ENCODE measurements at places on chromosomes 1 and 21.

DNA sequence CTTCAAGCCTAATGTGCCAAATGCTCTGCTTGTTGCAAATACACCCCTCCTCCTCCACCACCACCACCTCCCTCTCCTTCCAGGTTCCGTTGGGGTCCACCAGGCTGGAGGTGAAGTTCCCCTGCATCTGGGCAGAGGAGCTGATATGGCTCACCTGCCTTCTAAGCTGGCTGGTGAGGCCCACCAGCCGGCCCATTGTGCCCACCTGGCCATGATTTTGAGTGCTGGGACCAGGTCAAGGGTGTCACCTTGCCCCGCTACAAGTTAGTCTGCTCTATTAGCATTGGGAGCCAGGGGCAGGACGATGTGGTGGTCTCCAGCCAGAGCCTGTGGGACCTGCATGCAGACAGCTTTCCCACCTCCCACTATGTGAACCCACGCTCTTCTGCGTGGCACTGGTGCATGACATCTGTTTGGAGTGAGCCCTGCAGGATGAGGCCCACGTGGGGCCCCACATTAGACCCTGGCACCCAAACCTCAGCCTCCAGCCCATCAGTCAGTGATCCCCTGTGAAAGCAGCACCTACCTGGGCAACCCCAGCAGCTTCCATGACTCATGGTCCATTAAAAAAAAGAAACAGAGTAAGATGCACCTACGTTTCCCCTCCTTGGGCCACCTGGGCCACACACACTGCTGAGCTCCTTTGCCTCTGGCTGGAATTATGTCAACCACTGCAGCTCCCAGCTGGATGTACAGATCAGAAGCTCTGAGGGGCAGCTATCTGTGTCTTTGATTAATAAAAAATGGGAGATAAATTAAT, 15.6 kb upstream of the CDCP2 start:
- DNase-seq: no peak

GRCh38 chr1:156684227-156684782, 7.1 kb upstream of the NES start:
- DNase-seq: no peak

DNA sequence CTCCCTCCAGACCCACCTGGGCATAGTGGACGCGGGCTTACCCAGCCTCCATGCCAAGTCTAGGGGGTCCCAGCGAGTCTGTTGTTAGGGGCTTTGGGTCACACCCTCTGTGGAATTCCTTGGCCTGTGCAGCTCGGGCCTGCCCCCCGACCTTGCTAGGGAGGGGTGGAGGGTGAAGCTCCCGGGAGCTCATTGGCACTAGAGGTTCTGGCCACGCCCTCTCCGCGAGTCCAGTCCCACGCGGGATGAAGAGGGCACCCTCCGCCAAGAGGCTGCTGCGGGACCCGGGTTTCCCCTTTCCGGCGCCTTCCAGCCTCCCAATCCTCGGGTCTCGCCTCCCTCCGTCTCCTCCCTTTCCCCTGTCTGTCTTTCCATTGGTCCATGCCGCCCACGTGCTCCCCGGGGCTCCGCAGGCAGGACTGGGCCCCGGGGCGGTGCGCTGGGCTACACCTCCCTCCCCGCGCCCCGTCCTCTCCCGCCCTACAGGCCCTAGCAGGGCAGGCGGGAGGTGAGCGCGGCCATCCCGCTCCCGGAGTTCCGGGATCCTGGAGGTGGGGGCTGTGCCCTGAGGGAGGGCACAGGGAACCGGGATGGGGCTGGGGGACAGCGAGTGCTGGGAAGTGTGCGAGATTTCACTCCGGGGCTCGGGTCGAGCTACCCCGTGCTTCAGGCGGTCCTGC, 3.5 kb downstream of the RUSC1 start:
- peak; percentile 90 for DNase-seq

DNA sequence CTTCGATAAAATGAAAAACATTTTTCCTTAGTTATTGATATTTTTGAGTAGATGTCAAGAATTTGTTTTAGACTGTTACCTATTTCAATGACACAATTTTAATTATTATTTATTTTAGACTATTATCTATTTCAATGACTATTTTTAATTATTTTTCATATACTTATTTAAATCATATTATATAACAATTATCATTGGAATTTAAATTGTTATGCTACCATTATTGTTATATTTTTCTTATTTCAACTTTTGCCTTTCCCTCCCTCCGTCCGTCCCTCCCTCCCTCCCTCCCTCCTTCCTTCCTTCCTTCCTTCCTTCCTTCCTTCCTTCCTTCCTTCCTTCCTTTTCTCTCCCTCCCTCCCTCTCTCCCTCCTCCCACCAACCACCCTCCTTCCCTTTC, 229.3 kb downstream of the GRIK1 start:
- DNase-seq: no peak

GRCh38 chr1:207897188-207897587, 13.7 kb downstream of the CD34 start:
- DNase-seq: no peak

- no peak for DNase-seq
Observed at GRCh38 chr1:60342569-60342968, 269.0 kb upstream of the C1orf87 start.

- DNase-seq: no peak
Observed at GRCh38 chr21:14210738-14211137, at the start of gene LIPI. Gene LIPI (minus strand): TSS chr21:14210955. CDS start chr21:14210845, 110 bp downstream.

DNA sequence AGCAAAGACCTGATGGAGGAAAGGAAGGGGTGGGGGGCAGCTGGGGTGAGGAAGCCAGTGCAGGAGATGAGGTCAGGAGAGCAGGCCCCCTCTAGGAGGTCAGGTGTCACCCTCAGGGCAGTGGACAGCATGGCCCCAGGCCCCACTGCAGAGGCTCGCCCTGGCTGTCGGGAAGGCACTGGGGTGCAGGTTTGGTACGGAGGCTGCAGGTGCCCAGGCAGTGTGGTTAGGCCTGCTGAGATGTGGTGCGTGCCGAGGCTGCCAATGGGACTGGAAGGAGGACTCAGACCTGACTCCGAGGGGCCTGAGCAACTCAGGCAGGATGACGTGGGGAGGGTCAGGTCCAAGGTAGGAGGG, 82.3 kb downstream of the PCBP3 start:
- no peak for DNase-seq

DNA sequence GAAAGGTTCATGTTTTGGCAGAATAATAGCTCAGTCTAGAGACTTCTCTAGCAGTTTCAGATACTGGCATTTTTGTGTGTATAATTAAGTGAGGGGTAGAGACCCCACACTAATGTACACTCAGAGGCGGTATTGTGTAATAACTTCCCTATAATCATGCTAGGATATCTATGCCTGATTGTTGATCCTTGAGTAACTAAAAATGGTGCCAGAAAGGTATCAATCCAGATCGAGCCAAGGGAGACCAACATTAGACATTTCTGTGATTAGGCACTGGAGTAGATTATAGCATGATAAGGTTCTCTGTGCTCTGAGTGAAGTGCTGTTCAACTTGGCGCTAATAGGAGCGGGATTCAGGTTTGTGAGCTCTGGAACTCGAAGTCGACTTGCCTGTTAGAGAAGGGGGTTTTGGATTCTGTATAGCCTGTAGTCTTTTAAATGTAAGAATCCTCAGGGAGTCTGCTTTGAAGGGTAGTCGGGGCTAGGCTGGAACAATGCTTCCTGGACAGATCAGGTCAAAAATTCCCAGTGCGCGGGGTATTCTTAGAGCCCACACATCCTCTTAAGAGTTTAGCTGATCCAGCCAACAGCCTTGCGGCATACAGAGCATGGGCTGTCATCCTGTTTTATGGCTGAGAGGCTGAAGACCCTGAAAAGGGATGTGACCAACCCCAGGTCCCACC, 24.2 kb downstream of the MAN1C1 start:
- DNase-seq: no peak

- no peak for DNase-seq
Observed at GRCh38 chr1:61680500-61680899, 44.4 kb downstream of the TM2D1 start.

DNA sequence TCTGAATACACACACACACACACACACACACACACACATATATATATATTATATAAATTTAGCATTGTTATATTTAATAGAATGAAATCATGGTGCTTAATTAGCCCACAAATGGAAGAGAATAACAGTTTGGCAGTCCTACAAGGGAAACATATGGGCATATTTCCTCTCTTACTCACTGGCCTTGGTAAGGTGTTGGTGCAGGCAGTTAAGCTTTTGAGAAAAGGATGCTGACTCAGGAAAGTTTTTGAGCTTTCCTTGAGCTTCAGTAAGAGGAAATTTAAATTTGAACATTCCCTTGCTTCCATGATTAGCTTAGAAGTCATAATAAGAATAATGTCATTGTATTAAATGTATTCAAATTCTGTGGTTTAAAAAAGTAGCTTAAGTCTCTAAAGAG, 37.0 kb upstream of the B3GALT5 start:
- no peak for DNase-seq

GRCh38 chr1:39901464-39901713, 328 bp downstream of the MYCL start:
- peak; percentile 15 for DNase-seq

DNA sequence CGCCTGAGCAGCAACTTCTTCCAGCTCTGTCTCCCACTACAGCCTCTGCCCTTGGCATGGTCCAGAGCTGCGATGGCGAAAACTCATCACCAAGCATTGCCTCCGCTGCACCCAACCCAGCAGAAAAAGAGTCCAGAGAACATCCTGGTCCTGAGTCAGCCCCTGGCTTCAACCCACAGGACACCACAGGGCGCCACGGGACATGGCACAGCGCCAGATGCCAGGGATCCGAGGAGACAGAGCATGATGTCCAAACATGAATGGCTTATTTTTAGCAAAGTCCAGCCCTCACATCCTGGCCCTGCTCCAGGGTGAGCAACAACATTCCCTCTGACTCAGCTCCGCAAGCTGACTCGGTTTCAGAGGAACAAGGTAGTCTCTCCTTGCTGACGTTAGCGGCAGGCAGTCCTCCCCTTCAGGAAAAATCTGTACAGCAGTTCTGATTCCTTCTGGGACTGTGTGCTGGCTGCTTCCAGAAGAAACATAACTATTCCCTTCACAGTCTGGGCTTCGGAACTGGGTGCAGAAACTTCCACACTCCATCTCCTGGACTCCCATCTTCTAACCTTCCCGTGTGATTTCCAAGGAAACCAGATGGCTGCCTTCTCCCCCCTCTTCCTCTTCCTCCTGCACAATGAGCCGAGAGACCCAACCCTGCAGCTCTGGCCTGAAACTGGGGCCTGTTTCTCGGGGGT, 131.3 kb downstream of the TOMM20 start:
- no peak for DNase-seq

DNA sequence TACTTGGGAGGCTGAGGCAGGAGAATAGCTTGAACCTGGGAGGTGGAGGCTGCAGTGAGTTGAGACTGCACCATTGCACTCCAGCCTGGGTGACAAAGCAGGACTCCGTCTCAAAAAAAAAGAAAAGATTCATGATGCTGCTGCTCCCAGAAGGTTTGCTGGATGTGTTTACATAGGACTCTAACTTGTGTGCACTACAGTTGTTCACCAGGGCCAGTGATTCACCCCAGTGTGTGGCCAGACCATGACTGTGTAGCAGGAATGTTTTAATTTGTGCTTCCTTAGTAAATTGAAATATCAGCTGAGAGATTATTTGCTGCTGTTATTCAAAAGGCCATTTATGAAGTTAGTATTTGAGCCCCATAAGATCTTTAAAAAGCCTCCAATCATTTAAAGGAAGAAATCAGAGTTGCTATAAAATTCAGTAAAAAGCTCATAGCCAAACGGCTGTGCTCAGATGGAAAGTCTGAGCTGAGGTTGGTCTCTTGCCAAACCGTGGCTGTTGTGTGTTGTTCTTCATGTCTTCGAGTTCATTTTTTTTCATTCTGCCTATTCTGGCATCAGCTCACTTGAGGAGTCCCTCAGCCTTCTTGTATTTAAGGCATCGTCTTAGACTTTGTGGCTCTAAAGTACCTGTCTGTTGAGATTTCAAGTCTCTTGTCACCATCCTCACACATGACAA, 18.1 kb upstream of the PGD start:
- DNase-seq: no peak

DNA sequence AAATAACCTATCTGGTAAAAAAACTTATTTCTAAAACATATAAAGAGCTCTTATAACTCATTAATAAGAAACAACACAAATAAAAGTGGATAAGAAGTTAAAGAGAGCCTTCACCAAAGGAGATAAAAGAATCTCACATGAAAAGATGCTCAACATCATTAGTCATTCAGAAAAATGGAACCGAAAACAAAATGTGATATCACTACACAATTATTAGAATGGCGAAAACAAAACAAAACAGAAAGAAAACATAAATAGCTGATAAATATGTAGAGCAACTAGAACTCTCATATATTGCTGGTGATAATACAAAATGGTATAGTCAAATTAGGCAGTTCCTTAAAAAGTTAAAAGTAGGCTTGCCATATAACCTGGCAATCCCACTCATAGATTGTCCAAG, 1109.3 kb downstream of the PLA2G4A start:
- DNase-seq: no peak

DNA sequence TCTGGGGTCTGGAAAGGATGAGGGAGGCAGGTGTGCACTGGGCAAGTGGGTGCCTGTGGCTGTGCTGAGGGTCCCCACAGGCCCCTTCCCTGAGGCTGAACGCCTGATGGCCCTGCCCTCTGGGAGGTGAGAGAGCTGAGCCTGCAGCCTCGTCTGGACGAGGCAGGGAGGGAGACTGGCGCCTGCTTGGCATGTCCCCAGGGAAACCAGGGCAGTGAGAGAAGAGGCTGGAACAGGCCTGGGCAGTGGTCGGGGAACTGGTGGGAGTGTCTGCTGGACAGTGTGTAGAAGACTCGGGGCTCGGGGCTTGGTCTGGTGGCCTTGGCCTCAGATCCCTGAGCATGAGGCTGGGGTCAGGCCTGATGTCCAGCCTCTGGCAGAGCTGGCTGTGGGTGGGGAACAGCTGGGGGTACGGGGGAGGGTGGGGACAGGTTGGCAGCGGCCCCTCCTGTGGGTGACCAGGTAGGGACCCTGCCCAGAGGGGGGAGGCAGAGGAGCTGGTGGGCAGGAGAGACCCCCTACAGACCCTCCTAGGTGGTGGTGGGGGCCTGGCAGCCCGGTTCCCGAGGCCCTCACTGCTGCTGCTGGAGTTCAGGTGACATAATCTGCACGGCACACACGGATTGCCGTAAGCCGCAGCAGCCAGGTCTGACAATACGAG, 30.8 kb upstream of the PLCH2 start:
- DNase-seq: no peak

- DNase-seq: no peak
Observed at GRCh38 chr1:63705078-63705477, 68.7 kb upstream of the ROR1 start.

- DNase-seq: no peak
Observed at GRCh38 chr1:57615956-57616355, 192.1 kb upstream of the DAB1 start.

- no peak for DNase-seq
Observed at GRCh38 chr1:9774712-9775679, 48.8 kb downstream of the CLSTN1 start.
